T-helper 1 cell (primary cell): ENCODE measurements at places on chromosomes 12 and 14.

- DNase-seq, result no peak
Measured at GRCh38 chr12:14157088-14157747, 175.8 kb upstream of the GRIN2B start.

DNA sequence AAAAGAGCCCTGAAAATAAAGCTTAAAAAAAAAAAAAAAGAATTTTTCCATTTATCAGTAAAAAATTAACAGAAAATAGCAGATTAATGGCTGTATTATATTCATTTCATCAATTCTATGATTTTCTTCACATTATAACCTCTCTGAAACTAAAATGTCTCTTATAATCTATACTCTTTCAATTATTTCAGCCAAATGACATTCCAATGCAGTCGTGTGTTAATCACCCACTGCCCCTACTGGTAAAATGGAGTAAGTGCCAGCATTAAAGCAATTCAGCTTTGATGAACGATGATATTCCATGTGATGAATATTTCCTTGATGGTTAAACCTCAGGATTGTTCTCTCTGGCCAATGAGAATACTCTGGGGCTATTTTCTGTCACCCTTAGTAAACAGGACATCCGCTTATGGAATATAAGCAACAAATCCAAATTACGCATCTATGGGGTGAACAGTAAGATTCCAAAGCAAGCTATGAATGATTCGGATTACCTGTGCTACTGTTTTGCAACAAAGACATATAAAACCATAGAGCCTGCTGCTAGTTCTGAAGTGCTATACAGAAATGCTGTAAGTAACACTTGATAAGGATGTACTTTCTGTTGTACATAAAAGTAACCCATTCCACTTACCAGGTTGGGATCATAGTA lies 20.3 kb upstream of the SYCP3 start:
- DNase-seq, result no peak

DNA sequence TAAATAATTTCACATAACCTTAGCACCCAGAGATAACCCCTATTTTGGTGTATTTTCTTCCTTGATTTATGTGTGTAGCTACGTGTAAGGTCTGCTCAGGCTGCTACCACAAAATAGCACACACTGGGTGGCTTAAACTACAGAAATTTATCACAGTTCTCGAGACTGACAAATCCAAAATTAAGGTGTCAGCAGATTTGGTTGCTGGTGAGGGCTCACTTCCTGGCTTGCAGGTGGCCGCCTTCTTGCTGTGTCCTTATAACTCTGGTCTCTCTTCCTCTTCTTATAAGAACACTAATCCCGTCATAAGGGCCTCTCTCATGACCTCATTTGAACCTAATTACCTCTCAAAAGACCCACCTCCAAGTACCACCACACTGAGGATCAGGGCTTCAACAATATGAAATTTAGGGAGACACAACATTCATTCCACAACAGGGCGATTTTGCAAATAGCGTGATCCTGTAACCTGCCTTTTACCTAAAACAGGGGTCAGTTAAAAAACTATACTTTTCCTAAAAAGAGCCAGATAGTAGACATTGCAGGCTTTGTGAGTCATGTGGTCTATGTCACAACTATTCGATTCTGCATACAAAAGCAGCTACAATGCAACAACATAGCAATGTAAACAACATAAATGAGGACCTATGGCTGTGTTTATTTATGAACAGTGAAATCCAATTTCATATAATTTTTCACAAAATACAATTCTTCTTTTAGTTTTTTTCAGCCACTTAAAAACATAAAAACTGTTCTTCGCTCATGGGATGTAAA lies 371.7 kb downstream of the DPF3 start:
- DNase-seq, result no peak

DNA sequence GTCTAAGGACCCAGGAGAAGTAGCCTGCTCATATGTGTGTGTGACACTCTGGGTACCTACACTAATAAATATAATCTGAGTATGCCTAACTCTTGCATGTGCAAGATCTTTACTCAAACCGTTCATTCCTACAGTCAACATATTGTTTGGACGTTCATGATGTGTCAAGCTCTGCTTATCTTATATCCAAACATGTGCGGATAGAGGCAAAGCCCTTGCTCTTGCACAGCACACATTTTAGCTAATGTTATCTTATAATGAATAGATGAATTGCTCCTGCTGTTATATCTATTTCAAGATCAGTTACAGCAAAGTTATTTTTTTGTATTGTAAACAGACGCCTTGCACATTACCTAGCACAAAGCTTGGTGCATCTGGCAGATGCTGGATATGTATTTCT lies 228.4 kb upstream of the FLRT2 start:
- DNase-seq, result no peak

GRCh38 chr12:79566452-79567174 lies 124.2 kb downstream of the PAWR start:
- DNase-seq, result no peak

DNA sequence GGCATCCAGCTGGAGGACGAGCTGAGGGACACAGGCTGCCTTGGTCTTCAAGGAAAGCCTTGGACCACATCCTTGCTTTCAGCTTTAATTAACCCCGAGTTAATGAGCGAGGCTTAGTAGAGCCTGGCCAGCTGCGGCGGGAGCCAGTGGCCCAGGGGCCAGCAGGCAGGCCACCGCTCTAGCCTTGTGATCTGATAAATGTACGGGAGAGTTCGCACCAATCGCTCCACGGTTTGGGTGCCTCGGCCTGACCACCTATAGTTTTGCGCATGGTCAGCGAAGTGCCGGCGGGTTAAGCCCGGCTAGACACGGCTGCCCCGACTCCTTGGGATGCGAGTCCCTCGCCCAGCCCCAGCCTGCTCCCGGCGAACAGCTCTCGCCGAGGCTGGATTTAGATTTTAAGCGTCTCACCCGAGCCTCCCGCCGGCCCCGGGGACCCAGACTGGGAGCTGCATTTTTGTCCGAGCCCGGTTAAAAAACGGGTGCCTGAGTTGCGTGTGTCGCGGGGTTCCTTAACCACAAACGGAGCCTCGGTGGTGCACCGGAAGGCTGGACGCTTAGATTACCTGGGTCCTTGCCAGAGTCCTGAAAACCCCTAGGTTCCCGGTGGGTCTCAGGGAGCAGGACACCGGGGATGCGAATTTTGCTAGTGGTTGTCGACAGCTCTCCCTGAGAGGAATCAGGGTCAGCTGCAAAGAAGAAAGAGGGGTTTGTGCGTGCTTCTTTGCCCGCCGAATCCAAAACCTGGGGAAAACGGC lies 2.9 kb upstream of the HOXC12 start:
- no peak for DNase-seq

DNA sequence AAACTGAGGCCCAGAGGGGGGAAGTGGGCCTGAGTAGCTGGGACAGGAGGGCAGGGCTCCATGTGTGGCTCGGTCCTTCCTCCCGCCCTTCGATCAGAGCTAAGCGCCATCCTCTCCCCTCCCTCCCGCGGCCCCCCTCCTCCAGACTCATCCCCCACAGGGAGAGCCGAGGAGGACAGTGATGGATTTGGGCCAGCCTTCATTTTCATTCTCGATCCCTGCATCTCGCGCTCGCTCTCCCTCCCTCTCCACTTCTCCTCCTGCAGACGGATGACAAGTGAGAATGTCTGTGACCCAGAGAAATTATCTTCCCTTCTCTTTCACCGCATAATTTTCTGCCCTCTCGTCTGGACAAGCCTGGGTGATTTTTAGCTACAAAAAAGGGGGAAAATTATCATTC lies 183.3 kb downstream of the RBM19 start:
- DNase-seq, result no peak

GRCh38 chr12:130459916-130460315 lies 122.2 kb downstream of the PIWIL1 start:
- DNase-seq, result no peak

- no peak for DNase-seq
Measured at GRCh38 chr14:51928568-51928967, 60.8 kb upstream of the RTRAF start.

DNA sequence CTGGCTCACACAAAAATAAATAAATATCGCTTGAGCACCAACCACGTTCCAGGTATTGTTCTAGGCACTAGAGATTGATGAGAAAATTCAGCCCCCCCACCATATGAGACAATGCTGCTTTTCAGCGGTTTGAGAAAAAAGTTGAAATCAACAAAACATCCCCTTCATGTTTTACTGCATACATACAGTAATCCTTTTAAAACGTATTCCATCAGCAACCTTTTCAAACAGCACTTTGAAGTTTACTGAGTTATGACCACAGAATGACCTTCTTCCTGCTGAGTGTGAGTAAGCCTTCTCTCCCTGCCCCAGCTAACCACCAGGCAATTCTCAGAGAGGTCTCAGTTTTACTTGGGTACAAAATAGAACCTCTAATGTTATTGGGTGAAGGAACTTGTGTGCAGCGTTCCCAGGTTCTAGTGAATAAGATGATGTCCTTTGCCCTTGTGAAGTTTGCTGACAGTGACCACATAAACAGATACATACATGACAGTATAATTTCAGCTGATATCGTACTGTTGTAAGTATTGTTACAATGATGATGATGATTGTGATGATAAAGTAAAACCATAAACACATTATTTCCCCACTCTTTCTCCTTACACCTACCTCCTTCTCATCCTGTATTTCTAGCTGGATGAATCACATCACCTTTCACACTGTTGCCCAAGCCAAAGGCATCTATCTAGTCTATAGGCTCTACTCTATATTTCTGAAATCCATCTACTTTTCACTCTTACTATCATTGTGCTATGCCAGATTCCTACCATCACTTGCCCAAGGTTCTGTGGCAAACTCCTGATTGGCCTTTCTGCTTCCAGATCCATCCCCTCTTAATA lies 124.4 kb upstream of the KRR1 start:
- peak; percentile 54 for DNase-seq

GRCh38 chr12:53174881-53175491 lies 5.5 kb upstream of the ZNF740 start:
- no peak for DNase-seq

DNA sequence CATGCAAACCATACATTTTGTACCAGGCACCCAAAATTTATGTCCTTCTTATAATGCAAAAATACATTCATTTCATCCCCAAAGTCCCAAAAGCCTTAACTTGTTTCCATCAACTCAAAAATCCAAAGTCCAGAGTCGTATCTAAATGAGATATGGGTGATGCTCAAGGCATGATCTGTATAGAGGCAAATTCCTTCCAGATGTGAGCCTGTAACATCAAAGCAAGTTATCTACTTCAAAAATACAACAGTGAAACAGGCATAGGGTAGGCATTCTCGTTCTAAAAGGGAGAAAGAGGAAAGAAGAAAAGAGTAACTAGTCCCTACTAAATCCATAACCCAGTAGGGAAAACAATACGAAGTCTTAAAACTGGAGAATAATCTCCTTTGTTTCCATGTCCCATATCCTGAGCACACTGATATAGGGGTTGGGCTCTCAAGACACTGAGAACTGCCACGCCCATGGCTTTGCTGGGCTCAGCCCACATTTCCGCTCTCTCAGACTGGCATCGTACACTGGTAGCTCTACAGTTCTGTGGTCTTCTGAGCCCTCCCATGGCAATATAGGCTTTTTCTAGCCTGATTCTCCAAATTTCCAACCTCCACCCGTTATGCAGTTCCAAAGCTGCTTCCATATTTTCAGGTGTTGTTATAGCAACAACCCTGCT lies 232.8 kb downstream of the TMTC2 start:
- no peak for DNase-seq
